AG09309 (cell line): ENCODE measurements at places on chromosomes 6 and 20.

- no peak for DNase-seq
These were observed 17.9 kb upstream of the SIRPB1 start for GRCh38 chr20:1637755-1638154.

GRCh38 chr20:49345524-49345923 is 67.7 kb upstream of the ZNFX1 start:
- DNase-seq: peak; percentile 45

GRCh38 chr20:2379511-2380229 is 1.0 kb upstream of the TGM6 start:
- no peak for DNase-seq

- no peak for DNase-seq
These were observed 2.4 kb upstream of the GPX5 start for GRCh38 chr6:28523241-28523622.
